Adrenal gland (tissue), 19 donors: ENCODE measurements at places on chromosomes 7 and 10. TPM values are rescaled to one million over a fixed set of nuclear protein-coding genes. Genes with fewer than 3 reads are reported as not detected.

- H3K4me3 ChIP-seq, result no peak overlapping the region
- no peaks in the 10 kb centered on the region for H3K27me3 ChIP-seq
- no peak for DNase-seq
- no peaks in the 10 kb centered on the region for H3K36me3 ChIP-seq
- no peak overlapping the region for H3K27ac ChIP-seq
Observed at GRCh38 chr7:98265841-98266271, 13.8 kb upstream of the TECPR1 start.

DNA sequence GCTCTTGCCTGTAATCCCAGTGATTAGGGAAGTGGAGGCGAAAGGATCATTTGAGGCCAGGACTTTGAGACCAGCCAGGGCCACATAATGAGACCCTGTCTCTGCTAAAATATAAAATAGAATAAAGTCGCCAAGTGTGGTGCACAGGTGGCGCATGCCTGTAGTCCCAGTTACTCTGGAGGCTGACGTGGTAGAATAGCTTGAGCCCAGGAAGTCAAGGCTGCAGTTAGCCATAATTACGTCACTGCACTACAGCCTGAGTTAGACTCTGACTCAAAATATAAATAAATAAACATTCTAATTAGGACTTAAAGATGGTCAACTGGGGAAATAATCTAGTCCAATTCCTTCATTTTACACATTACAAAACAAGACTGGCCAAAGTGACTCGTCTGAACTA is 768 bp downstream of the CHCHD2 start:
- peak; percentile 78 for DNase-seq
- H3K36me3 ChIP-seq, result peaks cover 40% of the 10 kb centered on the region
- no peaks in the 10 kb centered on the region for H3K27me3 ChIP-seq
- H3K4me3 ChIP-seq, result peak overlapping the region; percentile 97
- H3K4me1 ChIP-seq, result peaks cover 9% of the 10 kb centered on the region

- no peaks in the 10 kb centered on the region for H3K36me3 ChIP-seq
- DNase-seq, result no peak
- H3K4me3 ChIP-seq, result no peak overlapping the region
- no peaks in the 10 kb centered on the region for H3K27me3 ChIP-seq
- H3K4me1 ChIP-seq, result no peaks in the 10 kb centered on the region
Observed at GRCh38 chr10:52653263-52653909, 119.2 kb downstream of the MBL2 start.

- no peak overlapping the region for H3K27ac ChIP-seq
- no peaks in the 10 kb centered on the region for H3K4me1 ChIP-seq
- no peaks in the 10 kb centered on the region for H3K27me3 ChIP-seq
- no peak overlapping the region for H3K4me3 ChIP-seq
- no peak for DNase-seq
Observed at GRCh38 chr10:29228562-29228961, 60.3 kb upstream of the LYZL1 start.

GRCh38 chr7:139720705-139721231 is 57.0 kb downstream of the HIPK2 start:
- peaks cover 67% of the 10 kb centered on the region for H3K4me1 ChIP-seq
- peak; percentile 82 for DNase-seq
- H3K4me3 ChIP-seq, result no peak overlapping the region
- H3K27me3 ChIP-seq, result no peaks in the 10 kb centered on the region
- no peaks in the 10 kb centered on the region for H3K36me3 ChIP-seq

GRCh38 chr10:133420579-133420978 is 3.8 kb downstream of the SPRN start:
- no peaks in the 10 kb centered on the region for H3K4me1 ChIP-seq
- no peaks in the 10 kb centered on the region for H3K36me3 ChIP-seq
- H3K4me3 ChIP-seq, result no peak overlapping the region
- no peaks in the 10 kb centered on the region for H3K27me3 ChIP-seq
- no peak for DNase-seq

- no peak overlapping the region for H3K27ac ChIP-seq
- H3K27me3 ChIP-seq, result no peaks in the 10 kb centered on the region
- H3K4me3 ChIP-seq, result no peak overlapping the region
- no peaks in the 10 kb centered on the region for H3K36me3 ChIP-seq
- H3K4me1 ChIP-seq, result no peaks in the 10 kb centered on the region
Observed at GRCh38 chr10:396535-397220, 261.4 kb downstream of the ZMYND11 start.

DNA sequence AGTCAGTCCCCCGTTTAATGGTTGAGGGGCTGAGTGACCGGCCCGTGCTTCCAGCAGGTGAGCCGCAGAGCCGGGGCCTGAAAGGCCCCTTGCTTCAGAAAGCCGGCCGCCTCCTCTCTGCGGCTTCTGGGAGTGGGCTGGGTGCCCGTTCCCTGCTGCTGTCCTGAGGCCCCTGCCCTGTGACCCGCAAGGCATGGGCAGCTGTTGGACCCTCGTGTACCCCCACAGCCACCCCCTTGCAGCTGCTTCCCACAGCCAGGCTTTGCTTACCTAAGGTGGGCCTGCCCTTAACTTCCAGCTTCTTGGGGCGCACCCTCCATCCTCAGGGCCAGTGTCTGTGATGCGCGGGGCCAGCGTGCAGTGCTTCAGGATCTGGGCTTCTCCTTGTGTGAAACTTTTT is 26.6 kb downstream of the PFKFB3 start:
- no peak overlapping the region for H3K27ac ChIP-seq
- no peaks in the 10 kb centered on the region for H3K27me3 ChIP-seq
- H3K4me3 ChIP-seq, result no peak overlapping the region
- H3K36me3 ChIP-seq, result no peaks in the 10 kb centered on the region
- no peaks in the 10 kb centered on the region for H3K4me1 ChIP-seq

DNA sequence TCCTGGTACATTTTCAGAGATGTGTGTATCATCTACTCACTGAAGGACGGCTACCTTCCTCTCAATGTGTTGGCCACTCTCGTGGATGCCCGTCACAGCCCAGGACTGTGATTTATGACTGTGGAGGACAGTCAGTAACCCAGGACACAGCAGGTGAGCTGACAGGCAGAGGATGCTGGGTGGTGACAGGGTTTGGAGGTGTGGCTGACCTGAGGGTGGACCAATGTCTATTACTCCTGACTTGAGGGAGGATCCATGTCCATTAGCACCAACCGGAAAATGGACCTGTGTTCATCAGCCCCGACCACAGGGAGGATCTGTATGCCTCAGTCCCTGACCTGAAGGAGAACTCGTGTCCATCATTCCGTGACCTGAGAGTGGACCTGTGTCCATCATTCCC is 96.1 kb downstream of the ADCY1 start:
- no peaks in the 10 kb centered on the region for H3K27me3 ChIP-seq
- DNase-seq, result peak; percentile 25
- no peak overlapping the region for H3K4me3 ChIP-seq

GRCh38 chr7:77498659-77499379 is 38.3 kb upstream of the PTPN12 start:
- H3K27ac ChIP-seq, result no peak overlapping the region
- no peak for DNase-seq
- no peaks in the 10 kb centered on the region for H3K27me3 ChIP-seq
- no peaks in the 10 kb centered on the region for H3K36me3 ChIP-seq

DNA sequence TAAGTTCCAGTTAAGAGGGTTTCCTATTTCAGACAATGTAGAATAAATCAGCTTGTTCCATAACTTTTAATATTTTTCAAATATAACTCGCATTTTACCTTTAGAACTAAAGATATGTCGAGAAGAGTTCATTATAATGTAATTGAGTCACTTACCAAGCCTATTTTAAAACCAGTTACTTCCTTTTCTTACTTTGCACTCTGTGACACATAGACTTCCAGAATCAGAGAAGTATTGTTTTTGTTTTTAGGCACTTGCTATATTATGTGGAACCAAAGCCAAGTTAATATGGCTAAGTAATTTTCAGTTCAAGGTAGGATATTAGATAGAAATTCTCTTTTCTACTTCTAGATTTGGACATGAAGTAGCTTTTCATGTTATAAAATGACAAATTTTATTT is 182.7 kb upstream of the PRPS1L1 start:
- H3K27ac ChIP-seq, result no peak overlapping the region
- no peak overlapping the region for H3K4me3 ChIP-seq
- H3K27me3 ChIP-seq, result no peaks in the 10 kb centered on the region
- DNase-seq, result no peak

DNA sequence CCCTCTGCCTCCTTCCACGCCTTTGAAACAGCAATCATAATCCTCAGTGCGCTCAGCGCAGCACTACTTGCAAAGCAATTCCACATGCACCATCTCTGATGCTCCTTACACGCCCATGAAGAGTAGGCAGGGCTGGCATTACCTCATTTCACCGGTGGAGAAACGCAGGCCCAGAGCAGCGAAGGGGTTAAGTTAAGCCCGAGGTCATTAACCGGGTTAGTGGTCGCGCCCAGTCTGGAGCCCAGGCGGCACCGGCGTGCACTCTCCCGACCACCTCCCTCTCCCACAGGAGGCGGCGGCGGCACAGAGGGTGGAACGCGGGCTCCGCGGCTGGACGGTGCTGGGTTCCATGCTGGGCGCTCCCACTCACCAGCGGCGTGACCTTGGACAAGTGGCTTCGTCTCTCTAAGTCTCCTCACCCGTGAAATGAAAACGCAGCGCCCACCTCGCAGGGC is 515 bp downstream of the FASTK start:
- no peaks in the 10 kb centered on the region for H3K27me3 ChIP-seq
- H3K36me3 ChIP-seq, result no peaks in the 10 kb centered on the region
- H3K4me3 ChIP-seq, result peak overlapping the region; percentile 55
- peak overlapping the region; percentile 90 for H3K27ac ChIP-seq

- H3K27ac ChIP-seq, result no peak overlapping the region
- peaks cover 8% of the 10 kb centered on the region for H3K4me1 ChIP-seq
- H3K36me3 ChIP-seq, result peaks cover 47% of the 10 kb centered on the region
- no peaks in the 10 kb centered on the region for H3K27me3 ChIP-seq
- DNase-seq, result no peak
- no peak overlapping the region for H3K4me3 ChIP-seq
Observed at GRCh38 chr7:149455175-149455950, 5.5 kb downstream of the ZNF777 start.

DNA sequence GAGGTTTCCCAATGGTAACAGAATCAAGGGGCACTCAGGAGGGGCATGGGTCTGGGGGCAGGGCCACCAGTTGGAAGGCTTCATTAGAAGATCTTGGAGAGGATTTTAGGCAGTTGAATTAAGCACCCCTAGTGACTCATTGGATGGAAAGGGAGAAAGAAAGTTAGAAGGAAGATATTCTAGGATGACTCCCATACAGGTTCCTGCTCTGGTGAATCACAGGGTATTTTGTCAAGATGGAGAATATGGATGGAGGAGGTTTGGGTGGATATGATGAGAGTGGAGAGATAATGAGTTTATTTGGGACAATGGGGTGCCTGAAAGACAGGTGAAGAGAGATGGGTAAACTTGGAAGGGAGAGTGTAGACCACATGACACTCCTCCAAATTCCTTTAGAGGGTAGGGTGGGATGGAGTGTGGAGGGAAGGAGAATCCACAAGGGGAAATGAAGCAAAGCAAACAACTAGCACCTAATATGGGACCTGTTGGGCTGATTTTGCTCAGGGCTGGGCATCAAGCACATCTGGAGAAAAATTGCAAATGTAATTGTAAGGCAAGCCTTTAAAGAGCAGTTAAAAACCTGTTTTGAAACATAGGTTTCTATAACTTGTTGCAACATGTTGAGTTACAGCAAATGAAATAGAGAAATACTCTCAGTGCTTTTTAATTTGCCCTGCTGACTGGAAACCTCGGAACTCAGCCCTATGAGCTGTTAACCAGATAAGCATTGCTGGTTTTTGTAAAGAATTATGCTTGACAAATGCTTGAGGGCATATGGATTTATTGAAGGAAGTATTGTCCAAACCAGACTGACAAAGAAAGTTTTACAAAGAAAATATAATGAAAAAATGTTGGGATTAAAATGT is 2.9 kb upstream of the ENTPD7 start:
- no peaks in the 10 kb centered on the region for H3K27me3 ChIP-seq
- H3K4me3 ChIP-seq, result no peak overlapping the region
- H3K27ac ChIP-seq, result no peak overlapping the region
- H3K36me3 ChIP-seq, result no peaks in the 10 kb centered on the region

- H3K36me3 ChIP-seq, result no peaks in the 10 kb centered on the region
- peaks cover 3% of the 10 kb centered on the region for H3K4me1 ChIP-seq
- no peak overlapping the region for H3K4me3 ChIP-seq
- peak; percentile 80 for DNase-seq
Observed at GRCh38 chr10:43689955-43690771, 41.5 kb upstream of the ZNF32 start.

GRCh38 chr7:18558910-18559309 is 63.4 kb downstream of the HDAC9 start:
- no peaks in the 10 kb centered on the region for H3K4me1 ChIP-seq
- no peaks in the 10 kb centered on the region for H3K27me3 ChIP-seq
- DNase-seq, result no peak
- no peak overlapping the region for H3K27ac ChIP-seq
- no peak overlapping the region for H3K4me3 ChIP-seq

- no peak for DNase-seq
- H3K4me3 ChIP-seq, result no peak overlapping the region
- no peaks in the 10 kb centered on the region for H3K27me3 ChIP-seq
- no peaks in the 10 kb centered on the region for H3K4me1 ChIP-seq
Observed at GRCh38 chr7:152014722-152015121, 10.8 kb upstream of the GALNT11 start.

GRCh38 chr7:67463316-67463715 is 466.7 kb downstream of the TYW1 start:
- no peaks in the 10 kb centered on the region for H3K4me1 ChIP-seq
- no peak overlapping the region for H3K4me3 ChIP-seq
- no peak for DNase-seq
- no peaks in the 10 kb centered on the region for H3K36me3 ChIP-seq
- no peak overlapping the region for H3K27ac ChIP-seq

DNA sequence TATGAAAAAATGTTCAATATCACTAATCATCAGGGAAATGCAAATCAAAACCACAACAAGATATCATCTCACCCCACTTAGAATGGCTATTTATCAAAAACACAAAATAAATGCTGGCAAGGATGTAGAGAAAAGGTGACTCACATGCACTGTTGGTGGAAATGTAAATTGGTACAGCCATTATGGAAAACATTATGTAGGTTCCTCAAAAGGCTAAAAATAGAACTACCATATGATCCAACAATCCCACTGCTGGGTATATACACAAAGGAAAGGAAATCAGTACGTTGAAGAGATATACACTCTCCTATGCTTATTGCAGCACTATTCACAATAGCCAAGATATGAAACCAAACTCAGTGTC is 50.2 kb downstream of the CDK1 start:
- H3K36me3 ChIP-seq, result no peaks in the 10 kb centered on the region
- no peaks in the 10 kb centered on the region for H3K27me3 ChIP-seq
- no peak overlapping the region for H3K4me3 ChIP-seq
- no peak for DNase-seq

- H3K4me3 ChIP-seq, result no peak overlapping the region
- no peaks in the 10 kb centered on the region for H3K4me1 ChIP-seq
- no peaks in the 10 kb centered on the region for H3K36me3 ChIP-seq
- H3K27me3 ChIP-seq, result no peaks in the 10 kb centered on the region
Observed at GRCh38 chr7:68362745-68363518, 1235.3 kb upstream of the AUTS2 start.

- H3K36me3 ChIP-seq, result no peaks in the 10 kb centered on the region
- H3K27me3 ChIP-seq, result no peaks in the 10 kb centered on the region
Observed at GRCh38 chr7:78176171-78176570, 377.6 kb downstream of the PHTF2 start.

Gene FFAR4
- not detected for total RNA-seq

Gene STEAP1B
- 0.67 TPM for total RNA-seq

Gene SUN1
- 73.3 TPM for total RNA-seq

Gene UTF1
- total RNA-seq, result not detected

Gene CLDN3
- total RNA-seq, result 0.72 TPM

Gene MYOF
- total RNA-seq, result 53.9 TPM

Gene C7orf57
- not detected for total RNA-seq

Gene GRID2IP
- 0.91 TPM for total RNA-seq
